SK-N-MC (cell line): ENCODE measurements at places on chromosomes 7 and 10.

DNA sequence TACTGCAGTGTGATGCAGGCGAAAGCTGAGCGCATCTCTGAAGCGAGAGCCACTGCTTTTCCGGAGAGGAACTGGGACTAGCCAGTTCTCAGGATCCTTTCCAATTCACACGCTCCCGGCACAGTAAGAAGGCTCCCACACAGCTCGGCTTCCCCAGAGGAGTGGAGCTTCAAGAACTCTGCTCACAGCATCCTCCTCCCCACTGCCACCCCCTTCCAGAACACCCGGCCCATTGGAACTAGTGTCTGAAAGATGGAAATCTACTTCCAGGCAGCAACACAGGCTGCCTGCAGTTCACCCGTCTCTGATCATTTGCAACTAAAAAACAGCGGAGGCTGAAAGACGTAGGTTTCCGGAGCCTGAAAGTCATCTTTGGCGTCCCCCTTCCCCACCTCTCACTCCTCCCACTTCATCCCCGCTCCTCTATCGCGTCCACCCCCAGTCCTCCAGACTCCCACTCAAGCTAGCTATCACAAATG lies at the start of gene DGKB:
DGKB (minus strand) TSS at position 163 of the 479 bp plus-strand sequence.
- no peak for DNase-seq

- DNase-seq = no peak
These were observed 427.4 kb downstream of the PTPRN2 start for GRCh38 chr7:158160199-158160598.

DNA sequence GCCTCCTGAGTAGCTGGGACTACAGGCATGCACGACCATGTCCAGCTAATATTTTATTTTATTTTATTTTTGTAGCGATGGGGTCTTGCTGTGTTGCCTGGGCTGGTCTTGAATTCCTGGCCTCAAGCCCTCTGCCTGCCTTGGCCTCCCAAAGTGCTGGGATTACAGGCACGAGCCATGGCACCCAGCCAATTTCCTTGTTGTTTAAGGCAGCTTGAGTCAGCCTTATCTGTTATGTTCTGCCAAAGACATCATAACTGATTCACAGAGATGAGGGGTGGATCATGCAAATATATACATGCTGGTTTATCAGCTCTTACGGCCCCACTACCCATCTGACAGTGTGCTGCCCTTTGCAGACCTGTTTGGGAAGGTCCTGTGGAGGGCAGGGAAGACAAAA lies 826.7 kb downstream of the TYW1 start:
- DNase-seq = no peak

DNA sequence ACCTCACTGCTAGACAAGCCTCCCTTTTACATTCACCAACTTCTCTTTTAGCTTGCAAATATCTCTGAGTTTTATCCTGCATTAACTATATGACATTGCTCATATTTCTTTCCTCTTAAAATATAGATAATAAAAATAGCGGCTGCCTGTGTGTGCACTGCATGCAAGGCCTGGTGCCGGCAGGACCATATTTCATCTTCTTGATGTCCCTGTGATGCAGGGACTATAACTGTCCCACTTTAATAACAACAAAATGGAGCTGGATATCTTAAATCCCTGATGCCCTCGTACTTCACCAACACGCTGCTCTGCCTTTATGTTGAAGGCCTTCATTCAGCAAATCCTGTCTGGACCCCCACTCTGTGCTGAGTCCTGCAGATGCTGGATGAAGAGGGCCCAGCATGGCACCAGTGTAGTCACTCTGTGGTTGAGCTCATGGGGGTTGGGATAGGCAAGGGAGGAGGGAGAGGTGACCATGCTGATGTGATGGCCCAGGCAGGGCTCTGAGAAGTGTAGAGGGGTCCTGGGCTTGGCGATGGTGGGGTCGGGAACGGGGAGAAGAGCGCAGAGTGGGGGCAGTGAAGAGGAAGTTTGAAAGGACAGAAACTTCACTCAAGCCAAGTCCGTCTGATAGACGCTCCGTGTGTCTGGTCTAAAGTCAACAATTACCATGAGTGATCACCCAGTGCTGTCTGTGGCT lies 40.4 kb downstream of the C10orf90 start:
- DNase-seq = no peak

DNA sequence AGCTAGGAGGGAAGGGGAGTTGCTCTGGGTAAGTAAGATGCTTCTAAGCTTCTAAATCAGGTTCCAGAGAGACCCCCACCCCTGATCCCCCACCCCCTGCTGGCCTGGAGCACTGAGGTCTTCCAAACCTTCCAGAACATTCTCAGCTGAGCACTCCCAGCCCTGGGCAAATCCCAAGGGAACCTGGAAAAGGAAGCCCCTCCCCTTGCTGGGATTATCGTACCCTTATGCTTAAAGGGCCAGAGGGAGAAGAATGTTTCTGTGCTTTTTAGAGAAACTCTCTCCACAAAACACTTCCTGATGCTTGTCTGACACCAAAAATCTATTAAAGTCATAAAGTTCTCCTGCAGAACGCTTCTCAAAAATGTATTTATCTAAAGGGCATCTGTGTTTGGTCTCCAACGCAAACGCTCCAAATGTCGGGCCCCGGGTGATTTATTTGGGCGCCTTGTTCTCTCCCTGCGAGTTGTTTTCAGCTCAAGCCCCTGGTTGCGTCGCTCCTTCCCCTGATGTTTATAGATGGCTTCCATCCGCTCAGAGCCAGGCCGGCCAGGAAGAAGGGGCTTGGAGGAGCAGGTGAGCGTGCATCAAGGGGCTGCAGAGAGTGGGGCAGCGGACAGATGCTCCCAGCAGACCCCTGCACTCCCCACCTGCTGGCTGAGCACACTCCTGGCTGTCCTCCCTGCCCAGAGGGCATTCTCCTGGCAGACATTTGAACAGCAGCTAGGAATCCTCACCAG lies 8.2 kb upstream of the RET start:
- no peak for DNase-seq

- DNase-seq = no peak
These were observed 35.6 kb upstream of the TCF7L2 start for GRCh38 chr10:112914288-112914952.

- no peak for DNase-seq
These were observed 12.0 kb upstream of the KLHL7 start for GRCh38 chr7:23093546-23093945.

GRCh38 chr7:55546814-55547213 lies 25.5 kb downstream of the VOPP1 start:
- DNase-seq = no peak

DNA sequence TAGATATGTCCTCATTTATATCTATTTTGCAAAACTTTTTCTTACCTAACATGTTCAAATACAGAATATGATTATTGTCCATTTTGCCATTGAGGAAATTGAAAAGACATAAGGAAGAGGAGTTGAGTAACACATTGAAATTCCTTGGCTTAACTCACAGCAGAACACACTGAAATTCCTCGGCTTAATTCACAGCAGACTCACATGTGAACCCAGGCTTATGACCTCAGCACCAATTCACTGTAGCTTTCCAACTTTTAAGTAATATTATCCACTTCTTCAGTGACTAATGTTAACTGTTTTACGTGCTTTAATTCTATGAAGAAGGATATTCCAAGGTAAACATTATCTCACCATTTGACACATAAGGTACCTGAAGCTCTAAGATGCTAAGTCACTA lies 597.5 kb upstream of the PFKP start:
- no peak for DNase-seq

DNA sequence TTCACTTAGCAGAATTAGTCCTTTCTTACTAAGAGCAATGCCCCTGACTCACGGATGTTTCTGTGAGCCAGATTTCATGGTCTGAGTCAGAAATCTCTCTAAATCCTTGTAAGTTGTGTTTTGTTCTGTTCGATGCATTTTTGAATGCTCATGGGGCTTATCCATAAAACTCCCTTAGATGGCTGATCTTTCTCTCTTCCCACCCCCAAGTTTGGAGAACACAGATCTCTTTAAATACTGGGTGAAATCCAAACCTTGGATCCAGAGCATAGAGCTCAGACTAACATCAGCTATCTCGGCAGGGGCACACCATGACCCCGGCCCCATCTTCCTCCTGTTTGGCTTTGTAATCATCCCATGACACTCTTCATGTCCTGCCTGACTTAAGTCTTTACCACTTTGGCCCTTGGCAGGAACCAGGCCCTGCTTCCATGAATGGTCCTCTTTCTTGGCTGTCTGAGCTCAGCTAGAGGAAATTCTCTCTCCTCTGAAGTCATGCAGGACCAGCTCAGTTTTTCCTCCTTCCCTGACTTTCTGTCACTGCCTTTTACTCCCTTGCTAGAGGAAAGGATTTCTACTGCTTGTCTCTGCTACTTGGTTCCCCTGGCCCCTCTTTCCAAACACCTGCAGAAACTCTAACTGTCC lies 120.4 kb upstream of the RAB11FIP2 start:
- DNase-seq = no peak

GRCh38 chr7:140314573-140315480 lies 83.5 kb downstream of the SLC37A3 start:
- no peak for DNase-seq

GRCh38 chr10:109974504-109975191 lies 33.1 kb upstream of the ADD3 start:
- no peak for DNase-seq

DNA sequence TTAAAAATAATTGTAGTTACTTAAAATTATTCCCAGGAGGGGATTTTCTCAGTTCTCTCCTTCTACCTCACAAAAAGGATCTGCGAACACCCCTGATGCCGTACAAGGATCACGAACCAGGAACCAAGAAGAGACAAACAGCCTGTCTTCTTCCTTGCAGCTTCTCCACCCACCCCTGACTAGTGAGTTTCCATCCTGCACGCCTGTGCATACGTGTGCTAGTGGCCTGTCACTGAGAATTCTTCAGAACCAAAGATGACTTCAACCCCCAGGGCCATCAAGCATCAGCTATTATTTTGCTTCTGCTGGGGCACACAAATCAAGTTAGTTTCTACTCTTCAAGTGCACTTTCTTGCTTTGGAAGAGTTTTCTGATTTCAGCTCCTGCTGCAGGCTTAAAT lies 175.5 kb upstream of the KLF6 start:
- DNase-seq = no peak

DNA sequence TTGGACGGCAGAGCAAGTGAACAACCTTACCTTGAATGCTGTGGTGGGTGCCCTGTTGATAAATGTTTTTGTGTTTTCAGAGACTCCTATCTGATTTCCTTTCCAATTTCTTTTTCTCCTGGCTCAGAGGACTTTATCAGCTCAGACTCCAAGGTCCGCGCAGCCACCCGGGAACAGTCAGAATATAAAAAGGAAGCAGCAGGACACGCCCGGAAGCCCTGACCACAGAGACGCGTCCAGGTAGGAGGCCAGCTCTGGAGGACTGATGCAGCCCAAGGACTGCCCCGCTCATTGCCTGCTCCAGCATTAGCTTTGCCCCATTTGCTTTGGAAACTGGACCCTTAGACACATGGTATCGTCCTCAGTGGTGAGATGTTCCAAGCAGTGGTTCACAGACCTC lies 61.3 kb downstream of the TACC2 start:
- DNase-seq = no peak

DNA sequence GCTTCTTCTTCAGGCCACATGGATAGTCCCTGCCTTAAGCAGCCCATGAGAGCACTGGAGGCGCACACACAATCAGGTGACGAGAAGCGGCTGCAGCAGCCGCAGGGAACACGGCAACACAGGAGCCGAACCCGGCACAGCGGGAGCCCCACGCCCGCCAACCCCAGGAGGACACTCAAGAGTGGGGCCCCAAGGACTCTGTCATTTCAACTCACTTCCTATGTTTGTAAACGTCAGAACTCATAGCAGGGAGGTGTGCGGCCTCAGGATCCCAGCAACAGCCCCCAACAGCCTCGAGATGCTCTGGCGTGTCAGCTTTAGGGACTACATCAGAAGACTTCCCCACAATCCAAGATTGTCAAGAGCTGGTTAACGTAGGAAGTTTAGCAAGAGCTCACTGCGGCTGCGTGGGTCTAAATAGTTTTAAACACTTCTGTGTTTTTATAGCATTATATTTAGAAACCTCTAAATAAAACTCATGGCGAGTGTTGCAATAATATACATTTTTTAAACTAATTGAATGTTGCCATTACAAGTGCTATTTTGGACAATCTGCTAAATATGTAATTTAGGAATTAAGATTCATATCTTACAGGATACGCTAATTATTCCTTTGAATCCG lies 123.4 kb downstream of the MAD1L1 start:
- DNase-seq = no peak

DNA sequence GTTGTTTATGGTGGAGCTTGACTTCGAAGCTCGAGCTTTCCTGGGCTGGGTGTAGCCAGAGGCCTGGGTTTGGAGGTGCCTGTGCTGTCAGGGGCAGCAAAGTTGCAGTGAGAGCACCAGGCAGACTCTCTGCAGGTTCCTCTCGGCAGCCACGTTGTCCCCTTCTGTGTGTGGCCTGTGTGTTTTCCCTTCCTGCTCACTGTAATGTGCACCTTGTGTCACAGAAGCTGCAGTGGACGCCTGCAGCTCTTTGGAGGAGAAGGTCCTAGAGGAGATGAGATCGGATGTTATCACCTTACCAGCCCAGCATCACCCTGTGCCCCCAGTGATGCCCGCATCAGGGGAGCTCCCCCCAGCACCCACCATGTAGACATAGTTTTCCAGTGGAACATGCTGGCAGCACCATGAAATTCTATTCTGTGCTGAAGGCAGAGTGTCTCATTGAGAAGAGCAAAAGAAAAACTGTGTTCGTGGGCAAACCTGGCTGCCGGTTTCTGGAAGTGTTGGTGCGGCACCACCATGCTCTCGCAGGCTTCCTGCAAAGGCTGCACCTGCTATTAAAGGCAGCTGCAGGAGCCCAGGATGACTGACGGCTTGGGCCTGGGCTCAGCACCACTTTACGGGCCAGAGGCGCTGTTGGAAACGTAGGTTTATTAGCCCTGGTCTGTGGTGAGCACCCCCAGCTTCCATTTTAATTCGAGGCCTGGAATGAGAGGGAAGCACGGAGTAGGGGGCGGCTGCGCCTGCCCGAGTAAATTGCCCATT lies 609.8 kb upstream of the FOXK1 start:
- DNase-seq = no peak
